NCI-H226 (cell line): ENCODE measurements at places on chromosomes 12 and 14.

GRCh38 chr12:107684990-107685359 lies 624 bp upstream of the PWP1 start:
- DNase-seq = no peak

GRCh38 chr12:125797421-125798175 lies 732.4 kb downstream of the AACS start:
- DNase-seq = no peak

DNA sequence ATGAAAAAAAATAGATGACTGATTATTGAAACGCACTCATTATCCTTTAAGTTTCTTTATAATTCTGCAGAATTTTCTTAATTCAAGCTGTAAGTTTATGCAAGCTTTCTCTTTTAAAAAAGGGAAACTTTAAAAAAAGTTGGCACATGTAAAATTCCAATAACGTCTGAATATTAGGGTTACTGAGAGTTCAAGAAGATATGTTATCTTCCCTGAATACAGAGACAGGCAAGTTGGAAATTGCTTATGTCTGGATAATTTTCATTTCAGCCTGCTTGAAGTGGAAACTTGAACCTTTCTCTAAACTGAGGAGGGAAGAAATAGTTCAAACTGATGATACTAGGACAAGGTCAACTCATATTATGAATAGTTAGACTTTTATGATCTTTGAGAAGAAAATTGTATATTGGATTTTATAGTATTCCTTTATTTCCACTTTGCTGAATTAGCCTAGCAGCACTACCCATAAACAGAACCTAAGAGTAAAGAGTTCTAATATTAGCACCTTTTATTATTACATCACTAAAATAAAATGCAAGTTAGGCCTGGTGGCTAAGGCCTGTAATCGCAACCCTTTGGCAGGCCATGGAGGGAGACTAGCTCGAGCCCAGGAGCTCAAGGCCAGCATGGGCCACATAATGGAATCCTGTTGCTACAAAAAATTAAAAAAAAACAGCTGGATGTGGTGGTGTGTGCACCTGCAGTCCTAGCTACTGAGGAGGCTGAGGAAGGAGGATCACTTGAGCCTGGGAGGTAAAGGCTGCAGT lies 288.0 kb downstream of the TRHDE start:
- no peak for DNase-seq

DNA sequence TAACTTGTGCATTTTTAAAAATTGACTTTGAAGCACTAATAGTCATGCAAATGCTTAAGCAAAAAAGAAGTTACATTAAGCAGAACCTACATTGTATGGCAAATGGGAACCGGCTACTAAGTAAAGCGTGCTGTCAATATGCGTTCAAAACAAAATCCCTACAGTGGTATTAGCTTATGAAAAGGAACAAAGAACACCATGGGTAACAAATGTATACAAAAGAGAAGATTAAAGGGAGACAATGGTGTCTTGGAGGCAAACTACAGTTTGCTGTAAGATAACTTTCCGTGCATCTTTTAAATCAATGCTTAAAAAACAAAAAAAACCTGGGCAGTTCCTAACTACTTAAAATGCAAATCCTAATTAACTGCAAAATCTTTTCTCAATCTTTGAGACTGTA lies 10.5 kb downstream of the CDK2AP1 start:
- DNase-seq = no peak

DNA sequence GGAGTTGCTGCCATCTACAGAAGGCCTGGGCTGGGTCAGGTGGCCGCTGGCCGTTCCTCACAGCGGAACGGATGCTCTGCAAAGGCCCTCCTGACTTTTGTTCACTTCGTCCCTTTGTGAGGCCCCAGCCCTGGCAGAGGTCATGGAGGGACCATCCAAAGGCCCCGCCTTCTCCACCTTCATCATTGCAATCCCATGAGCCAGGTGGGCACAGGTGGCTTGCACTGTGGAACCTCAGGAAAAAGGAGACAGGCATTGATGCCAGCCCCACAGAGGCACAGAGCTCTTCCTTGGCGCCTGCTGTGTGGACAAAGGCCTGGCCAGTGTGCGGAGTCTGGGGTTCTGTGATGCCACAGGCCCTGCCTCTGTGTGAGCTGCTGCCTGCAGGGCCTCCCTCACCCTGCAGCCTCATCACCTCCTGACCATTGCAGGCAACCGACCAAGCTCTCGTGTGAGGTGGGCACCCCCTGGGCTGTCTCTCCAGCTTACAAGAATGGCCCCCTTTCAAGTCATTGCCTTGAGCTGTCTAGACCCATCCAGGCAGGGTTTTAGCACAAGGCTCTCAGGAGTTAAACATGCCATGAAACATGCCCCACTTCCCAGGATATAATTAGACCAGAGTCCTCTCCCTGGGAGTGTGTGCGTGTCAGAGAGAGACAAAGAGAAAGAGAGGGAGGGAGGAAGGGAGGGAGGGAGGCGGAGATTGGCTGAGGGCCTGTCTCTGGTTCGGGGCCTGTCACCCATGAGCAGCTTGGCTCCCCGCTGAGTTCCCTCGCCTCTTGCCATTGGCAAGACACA lies 19.3 kb downstream of the NFKBIA start:
- DNase-seq = no peak

DNA sequence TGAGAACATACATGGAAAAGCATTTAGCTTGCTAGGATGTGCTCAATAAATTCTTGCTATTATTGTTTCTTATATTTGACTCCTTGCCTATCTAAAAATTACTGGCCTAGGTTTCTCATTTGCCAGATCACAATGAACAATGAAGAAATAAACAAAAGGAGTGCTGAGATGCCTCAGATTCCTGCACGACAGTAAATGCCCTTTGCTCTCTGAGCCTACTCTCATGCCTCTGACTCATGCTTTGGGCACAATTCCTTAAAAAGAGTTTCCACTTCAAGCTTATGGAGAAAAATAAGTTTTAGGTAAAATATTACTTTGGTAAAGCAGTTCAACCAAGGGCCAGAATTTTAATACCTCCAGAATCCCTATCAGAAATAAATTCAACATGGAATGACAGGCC lies 30.9 kb downstream of the GRIN2B start:
- no peak for DNase-seq

- DNase-seq = no peak
These were observed 2.4 kb downstream of the MYL6B start for GRCh38 chr12:56154818-56155217.

DNA sequence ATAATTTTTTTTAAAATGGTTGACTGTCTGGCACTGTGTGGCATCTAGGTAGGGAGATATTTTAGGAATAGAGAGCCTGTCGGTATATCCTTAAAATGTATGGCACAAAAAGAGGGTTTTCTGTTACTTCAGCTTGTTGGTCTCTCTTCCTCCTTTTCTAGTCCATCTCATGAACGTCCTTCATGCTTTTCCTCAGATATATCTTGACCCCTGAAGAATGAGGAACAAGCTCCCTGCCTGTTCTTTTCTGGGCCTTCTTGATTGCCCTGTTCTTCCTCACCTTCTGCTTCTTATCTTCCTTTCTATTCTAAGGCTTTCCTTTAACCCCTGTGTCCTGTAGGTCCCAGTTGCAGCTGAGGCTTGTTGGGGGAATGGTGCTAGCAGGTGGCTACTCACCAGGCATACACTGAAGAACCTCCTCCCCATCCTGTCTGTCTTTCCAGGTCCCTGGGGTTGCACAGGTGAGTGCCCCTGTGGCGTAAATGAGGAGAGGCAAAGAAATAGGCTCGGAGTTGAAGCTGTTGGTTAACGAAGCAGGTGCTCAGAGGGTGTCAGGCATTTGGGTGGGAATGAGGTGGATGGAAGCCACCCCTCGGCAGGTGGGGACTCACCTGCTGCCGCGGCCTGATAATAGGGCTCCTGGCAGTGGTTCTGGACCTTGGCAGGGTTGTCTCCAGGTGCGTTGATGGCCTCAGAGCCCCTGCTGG lies 7.2 kb upstream of the C1R start:
- no peak for DNase-seq

GRCh38 chr14:69266572-69267345 lies 6.8 kb downstream of the GALNT16 start:
- no peak for DNase-seq

DNA sequence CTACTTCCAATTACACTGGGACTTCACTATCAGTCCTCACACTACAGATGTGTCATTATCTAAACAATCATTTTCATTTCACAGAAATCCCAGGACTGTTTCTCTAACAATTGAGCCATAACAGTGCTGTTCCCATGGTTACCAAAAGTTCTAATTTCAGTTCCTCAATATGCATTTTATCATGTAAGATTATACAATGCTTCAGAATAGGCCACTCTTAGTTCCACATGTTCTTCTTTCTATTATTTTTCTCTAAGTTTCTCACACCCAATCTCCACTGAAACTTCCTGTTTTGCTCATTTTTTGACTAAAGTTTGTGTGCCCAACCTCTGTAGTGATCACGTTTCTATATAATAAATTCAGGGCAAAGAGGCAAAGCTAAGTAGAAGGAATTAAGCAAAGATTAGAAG lies 185.8 kb downstream of the DUSP6 start:
- no peak for DNase-seq

DNA sequence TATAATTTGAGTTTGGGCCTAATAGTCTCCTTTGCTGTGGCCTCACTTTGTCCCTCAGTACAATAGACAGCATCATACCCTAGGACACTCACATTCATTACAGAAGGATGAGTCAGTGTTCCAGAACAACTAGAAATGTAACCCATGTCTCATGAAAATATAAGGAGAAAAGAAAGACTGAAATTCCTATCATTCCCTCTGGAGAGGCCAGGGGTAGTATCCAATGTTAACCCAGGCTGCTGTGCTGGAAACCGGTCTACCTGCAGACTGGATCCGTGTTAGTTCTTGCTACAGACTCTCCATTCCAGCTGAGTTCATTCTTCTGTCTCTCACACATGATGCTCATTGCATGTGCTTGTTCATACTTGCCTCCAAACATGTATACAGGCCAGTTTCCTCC lies 75.8 kb upstream of the HOXC13 start:
- DNase-seq = peak; percentile 52

- no peak for DNase-seq
These were observed 890 bp downstream of the TEP1 start for GRCh38 chr14:20412411-20412810.

- DNase-seq = no peak
These were observed 463.2 kb downstream of the BCL11B start for GRCh38 chr14:98808494-98809407.

DNA sequence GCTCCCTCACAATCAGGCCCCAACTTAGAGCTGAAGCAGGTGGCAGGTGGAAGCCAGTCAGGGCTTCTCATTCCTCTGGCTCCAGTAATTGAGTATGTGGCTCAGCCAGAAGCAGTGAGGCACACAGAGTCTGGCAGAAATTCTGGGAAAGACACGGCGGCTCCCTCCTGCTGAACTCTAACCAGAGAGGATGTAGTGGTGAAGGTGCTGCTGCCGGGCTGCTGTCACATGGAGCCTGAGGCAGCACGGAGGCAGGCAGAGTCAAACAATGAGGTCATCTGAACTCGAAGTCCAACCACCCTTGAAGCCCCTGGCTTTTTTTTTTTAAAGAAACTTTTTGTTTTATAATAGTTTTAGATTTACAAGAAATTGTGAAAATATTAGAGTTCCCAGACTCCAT lies 33.4 kb upstream of the SMOC1 start:
- DNase-seq = no peak

DNA sequence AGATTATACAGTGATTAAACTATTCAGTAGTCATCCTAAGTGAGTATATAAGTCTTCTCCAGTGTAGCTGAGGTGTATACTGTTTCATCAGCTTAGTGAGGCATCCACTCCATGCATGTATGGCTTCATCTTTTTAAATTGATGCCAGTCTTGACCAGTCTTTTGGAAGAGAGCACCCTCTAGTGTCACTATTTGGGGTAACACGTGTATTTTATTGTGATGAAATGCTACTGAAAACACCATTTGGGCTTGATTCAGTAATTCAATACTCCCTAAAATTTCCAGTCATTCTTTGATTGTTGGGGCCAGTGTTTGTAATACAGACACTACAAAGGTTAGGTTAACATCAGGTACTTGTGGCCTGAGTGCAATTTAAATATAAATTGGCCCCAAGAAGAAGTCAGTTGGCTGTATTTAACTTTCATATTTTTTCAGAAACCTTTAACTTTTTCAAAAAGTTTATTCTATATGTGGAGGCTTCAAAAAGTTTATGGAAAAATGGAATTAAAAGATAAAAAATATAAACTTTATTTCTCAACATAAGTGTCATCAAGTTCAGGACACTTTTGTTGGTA lies 35.3 kb downstream of the MIPOL1 start:
- DNase-seq = peak; percentile 3

DNA sequence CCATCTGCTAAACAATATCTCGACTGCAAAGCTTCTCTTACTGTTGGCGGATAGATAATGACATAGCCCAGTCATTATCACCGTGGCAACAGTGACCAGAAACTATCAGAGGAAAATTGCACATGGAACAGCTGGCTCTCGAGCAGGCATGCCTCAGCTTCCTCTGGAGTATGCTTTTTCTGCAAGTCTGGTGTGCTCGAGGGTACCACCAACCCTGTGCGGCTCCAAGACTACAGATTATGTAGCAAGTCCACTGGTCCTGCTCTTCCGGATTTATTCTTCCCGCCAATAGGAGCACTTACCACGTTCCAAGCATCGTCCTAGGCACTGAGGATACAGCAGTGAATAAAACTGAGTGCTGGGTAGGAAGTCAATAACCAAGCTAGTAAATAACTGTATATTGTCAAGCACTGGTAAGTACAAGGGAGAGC lies 1.4 kb upstream of the GLRX5 start:
- DNase-seq = no peak

GRCh38 chr12:132238884-132239283 lies 90.5 kb downstream of the GALNT9 start:
- DNase-seq = no peak

GRCh38 chr12:114682785-114683708 lies 928 bp downstream of the TBX3 start:
- DNase-seq = no peak

DNA sequence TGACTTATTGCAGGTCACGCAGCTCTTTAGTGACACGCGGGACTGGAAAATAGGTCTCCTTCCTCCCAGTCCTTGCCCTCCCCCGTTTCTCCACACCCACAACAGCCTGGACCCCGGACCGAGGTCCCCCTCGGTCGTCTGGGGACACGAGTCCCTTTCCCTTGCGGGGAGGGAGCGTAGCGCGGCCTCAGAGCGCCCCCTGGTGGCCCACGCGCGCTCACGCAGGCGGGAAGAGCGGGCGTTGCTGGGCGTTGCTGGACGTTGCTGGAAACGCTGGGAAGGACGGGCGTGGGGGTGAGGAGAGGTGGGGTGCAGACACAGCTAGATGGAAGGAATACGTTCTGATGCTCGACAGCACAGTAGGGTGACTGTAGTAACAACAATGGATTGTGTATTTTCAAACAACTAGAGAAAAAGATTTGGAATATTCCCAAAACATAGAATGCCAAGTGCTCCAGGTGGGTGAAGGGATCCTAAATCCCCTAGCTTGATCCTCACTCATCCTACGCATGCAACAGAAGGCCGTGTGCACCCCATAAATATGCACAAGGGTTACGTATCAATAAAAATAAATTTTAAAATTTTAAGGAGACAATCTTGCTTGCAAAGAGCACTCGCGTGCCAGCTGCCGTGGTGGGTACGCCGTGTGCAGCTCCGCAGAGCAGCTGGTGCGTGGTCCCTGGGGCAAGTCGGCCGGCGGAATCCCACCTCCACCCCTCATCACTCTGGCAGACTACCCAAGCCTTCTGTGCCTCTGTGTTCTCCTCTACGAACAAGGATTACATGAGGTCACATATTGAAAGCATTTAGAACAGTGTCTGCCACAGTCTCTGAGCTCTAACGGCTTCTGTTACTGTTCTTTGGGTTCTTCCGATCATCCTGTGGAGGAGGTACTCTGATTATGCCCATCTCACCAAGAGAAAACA lies 87.4 kb downstream of the B4GALNT3 start:
- peak; percentile 49 for DNase-seq

- no peak for DNase-seq
These were observed 75.9 kb downstream of the IFT81 start for GRCh38 chr12:110200124-110200417.
